ENCODE measurements at places on chromosomes 2 and 18.

DNA sequence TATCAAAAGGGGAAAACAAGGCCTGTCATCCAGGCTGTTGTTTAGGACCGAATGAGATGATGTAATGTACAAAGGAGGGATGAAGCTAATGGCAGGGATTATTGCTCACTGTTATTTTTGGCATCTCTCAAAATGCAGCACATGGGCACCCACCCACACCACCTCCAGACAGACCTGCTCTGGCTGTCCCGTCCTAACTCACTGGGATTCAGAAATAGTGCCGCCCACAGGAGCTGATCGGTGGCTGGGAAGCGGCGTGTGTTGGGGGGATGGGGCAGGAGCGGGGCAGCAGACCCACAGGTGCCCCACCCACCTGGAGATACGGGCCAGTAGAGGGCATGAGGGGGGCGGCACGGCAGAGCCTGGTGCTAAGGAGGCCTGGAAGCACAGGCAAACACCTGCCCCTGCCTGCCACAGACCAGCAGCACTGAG, 52.2 kb downstream of the CRACDL start:
- no peak for DNase-seq

DNA sequence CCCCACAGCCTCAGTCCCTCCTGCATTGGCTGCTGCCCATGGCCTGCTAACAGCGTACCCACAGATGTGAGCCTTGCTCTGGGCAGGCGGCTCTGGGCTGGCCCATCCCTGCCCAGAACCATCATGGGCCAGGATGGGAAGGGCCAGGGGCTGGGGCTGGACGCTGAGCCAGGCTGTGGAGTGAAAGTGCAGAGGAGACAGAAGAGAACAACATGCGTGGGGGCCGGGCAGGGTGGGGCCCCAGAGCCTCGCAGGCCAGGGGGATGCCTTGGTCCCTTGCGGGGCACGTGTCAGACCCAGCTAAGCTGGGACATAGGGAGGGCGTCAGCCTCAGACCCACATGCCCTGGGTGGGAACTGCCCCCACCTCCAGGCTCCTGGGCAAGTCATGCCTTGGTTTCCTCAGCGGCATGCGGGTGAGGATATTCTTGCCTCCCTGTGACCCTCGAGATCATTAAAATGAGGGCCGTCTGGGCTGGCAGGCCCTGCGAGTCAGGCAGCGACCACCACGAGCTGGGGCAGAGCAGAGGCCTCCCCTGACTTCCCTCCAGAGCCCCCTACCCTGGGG, 27.3 kb downstream of the GPC1 start:
- no peak for DNase-seq

- DNase-seq: peak; percentile 15
These were observed 86.9 kb downstream of the EIF2AK3 start for GRCh38 chr2:88540346-88540745.

DNA sequence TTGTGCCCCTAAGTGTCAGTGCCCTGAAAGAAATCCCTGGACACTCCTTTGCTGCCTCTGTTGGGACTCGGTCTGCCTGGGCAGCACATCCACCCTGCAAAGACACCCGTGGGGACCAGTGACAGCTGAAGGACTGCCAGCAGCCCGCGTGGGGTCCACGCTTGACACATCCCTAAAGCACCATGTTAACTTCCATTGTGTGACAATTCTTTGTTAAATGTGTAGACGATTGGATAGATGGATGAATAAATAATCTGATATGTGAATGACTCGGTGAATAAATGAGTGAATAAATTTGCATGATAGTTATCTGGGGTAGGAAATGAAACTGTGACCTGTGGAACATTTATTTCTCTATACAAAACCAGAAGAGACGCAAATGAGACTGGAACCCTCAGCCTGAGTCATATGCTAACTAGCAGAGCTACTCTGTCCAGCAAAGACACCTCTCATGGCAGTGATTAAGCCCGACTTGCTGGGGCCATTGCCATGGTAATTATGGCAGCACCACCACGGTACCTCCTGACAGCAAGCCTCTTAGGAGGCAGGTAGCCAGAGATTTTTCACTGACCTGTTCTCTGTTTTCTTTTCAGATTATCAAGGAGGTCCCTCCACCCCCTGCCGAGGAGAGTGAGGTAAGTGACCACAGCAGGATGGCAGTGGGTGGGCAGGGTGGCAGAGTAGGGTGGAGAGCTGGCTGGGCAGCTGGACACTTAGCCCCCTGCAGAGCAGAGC, 156.8 kb downstream of the ANTXR1 start:
- no peak for DNase-seq

- DNase-seq: no peak
These were observed 92.8 kb upstream of the BARD1 start for GRCh38 chr2:214902286-214902685.

- DNase-seq: no peak
These were observed 460.8 kb upstream of the HS6ST1 start for GRCh38 chr2:128779301-128780095.

- peak; percentile 38 for DNase-seq
These were observed 139.6 kb upstream of the PELI1 start for GRCh38 chr2:64283641-64284361.

DNA sequence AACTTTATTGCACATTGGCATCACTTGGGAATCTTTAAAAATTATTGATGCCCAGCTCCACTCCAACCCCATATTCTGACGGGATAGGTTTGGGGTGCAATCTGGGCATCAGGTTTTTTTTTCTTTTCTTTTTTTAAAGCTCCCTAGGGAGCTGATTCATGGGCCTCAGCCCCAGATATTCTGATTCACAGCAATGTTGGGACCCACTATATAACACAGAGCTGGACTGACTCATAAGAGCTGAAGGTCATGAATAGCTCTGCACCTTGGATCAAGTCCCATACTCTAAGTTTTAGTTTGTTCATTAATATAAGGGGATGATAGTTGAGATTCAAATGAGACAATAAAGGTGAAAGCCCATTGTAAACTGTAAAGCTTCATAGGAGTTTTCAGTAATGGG, 191.1 kb upstream of the REV1 start:
- peak; percentile 84 for DNase-seq

GRCh38 chr2:179511105-179511789, 246.6 kb upstream of the SESTD1 start:
- DNase-seq: no peak

GRCh38 chr2:150570712-150571111, 83.2 kb upstream of the RND3 start:
- DNase-seq: peak; percentile 97

- no peak for DNase-seq
These were observed 45.0 kb downstream of the ARHGAP25 start for GRCh38 chr2:68779595-68779994.

Data from fibroblast of skin of back (primary cell).